ENCODE measurements at places on chromosomes 12 and 14.

GRCh38 chr14:106872611-106873446 is 1346.4 kb downstream of the TMEM121 start:
- DNase-seq: no peak

GRCh38 chr12:66456612-66457011 is 154.3 kb downstream of the HELB start:
- no peak for DNase-seq

DNA sequence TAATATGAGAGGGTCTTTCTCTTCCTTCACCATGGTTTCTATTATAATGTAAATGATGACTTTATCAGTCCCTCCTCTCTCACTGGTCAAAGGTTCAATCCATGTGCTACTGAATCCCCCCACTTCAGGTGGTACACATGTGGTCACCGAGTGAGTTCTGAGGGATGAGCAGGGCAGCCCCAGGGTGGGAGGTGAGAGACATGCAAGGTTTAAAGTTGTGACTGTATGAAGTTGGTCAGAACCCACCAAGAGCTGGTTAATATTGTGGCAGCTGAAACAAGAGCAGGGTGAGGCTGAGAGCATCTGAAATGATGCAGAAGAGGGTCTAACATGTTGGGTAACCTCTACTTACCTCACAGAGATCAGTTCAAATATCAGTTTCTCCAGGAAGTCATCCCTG is 444.7 kb upstream of the FBXO33 start:
- DNase-seq: no peak

- no peak for DNase-seq
Observed at GRCh38 chr14:21419528-21419927, 35.7 kb upstream of the SUPT16H start.

- DNase-seq: peak; percentile 94
Observed at GRCh38 chr14:70027785-70028428, 148.7 kb downstream of the SMOC1 start.

DNA sequence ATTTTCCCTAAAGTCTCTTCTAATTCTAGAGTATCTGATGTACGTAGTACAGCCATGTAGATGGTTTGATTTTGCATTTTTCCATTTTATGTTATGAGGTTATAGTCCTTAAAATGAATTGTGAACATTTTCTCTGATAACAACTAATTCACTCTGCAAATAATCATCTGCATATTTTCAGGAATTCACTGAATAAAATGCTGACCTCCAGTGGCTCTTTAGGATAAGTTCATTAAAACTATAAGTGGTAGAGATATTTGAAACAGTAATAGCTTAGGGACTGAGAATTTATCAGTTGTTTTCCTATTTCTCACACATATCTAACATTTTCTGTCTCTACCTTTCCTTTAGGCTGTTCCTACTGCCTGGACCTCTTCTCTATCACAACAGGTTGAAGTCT is 4.4 kb downstream of the MSRB3 start:
- no peak for DNase-seq

DNA sequence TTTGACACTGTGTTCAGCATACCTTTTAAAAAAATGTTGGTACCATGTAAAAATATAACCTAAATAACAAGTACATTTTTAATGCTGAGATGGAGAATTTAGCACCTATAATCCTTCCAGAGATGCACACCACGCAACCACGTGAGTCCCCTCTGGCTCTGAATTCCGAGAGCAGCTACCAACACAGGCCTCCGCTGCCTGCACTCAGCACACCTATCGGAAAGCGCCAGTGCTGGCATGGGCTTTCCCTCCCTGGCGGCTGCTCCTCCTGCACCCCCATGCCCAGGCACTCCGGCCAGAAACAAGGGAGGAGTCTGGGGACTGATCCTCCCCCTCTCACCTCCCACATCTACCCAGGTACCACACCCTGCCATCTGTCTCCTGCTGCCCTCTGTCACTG is 47.0 kb downstream of the ITPK1 start:
- no peak for DNase-seq

DNA sequence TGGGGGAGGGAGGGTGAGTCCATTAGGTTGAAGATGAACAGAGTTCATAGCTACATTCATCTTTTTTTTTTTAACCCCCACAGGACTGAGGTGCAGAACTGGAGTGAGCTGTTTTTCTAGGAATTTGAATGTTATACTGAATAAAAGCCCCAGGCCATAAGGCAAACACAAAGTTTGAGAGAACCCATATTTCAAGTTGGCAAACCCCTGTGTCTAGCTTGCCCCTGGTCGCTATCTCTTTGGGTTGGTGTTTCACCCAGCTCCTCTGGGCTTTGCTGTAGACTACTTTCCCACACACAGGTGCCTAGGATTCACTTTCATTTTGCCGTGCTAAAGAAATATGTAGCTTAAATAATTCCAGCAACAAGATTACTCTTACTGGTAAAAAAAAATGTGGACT is 5.2 kb upstream of the LMO3 start:
- DNase-seq: no peak

- DNase-seq: no peak
Observed at GRCh38 chr14:54259821-54260220, 137.0 kb upstream of the CDKN3 start.

- no peak for DNase-seq
Observed at GRCh38 chr12:62698701-62699101, 232.1 kb downstream of the MON2 start.

DNA sequence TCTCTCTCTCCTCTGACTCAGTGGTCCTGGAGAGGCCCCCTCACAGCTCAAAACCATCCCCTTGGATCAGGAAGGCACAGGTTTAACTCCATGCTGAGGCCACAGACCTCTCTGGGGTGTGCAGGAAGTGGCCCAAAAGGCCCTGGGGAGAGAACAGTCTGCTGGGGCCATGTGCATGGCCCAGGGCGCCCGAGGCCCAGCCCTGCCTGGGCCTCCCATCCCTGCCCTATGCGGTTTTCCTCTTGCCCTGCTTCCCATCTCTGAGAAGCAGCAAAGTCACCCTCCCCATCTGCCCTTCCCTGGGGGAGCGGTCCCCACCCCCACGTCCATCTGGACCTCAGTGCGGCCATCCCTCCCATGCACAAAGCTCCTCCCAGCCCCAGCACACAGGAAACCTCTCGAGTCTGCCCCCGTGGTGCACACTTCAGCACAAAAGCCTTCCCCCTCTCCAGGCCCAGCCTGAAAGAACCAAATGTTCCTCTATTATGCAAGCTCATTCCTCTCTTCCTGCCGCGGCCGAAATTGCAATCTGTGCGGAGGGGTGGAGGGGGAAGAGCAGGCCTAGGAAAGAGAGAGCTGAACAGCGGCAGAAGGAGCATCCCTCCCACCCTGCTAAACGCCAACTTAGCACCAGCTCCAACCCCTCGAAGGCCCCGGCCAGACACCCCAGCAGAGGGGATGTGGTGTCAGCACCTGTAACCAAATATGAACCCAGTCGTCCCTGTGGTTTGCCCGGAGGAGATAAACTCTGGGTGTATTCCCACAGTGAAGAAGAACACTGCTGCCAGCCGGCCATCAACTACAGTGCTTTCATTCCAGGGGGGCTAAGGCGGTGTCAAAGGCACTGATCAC is 108.5 kb downstream of the SCARB1 start:
- no peak for DNase-seq

GRCh38 chr12:46773586-46774321 is 52.0 kb downstream of the SLC38A4 start:
- no peak for DNase-seq

- no peak for DNase-seq
Observed at GRCh38 chr12:97984974-97985580, 522.5 kb downstream of the RMST start.

DNA sequence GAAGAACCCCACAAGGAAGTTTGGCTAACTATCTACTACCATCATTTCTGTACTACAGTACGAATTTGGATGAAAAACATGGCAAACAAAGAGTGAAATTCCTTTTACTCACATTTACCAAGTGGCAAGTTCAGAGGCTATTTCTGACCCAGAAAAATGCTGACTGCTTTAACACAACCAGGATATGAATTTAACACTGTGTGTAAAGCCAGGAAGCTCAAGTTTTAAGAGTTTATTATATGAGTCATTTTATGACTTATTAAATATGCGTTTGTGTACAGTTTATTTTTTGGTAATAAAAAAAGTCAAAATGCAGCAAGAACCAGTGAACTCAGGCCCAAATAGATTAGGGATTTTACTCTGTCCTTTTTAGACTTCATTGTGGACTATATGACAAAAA is 58.4 kb upstream of the STAC3 start:
- no peak for DNase-seq

- no peak for DNase-seq
Observed at GRCh38 chr12:5723071-5723470, 222.0 kb downstream of the ANO2 start.

DNA sequence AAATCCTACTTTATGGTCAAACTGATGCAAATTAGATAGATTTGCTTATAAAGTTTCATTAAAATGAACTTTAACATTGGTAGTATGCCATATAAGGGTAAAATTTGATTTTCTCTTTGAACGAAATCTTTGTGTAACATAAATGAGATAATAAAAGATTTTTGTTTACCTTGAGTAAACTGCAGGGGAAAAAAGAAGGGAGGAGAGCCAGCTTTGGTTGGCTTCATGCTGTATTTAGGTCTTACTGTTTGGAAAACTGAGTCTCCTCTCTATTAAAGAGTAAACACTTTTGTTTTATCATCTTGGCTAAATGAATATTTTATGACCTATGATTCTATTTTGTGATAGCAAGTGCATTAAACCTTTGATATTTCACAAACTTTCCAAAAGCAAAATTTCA is 267.6 kb downstream of the IPO8 start:
- no peak for DNase-seq

- peak; percentile 21 for DNase-seq
Observed at GRCh38 chr12:6158255-6158654, 33.8 kb upstream of the VWF start.

- DNase-seq: no peak
Observed at GRCh38 chr14:101151226-101151926, 247.9 kb upstream of the RTL1 start.

DNA sequence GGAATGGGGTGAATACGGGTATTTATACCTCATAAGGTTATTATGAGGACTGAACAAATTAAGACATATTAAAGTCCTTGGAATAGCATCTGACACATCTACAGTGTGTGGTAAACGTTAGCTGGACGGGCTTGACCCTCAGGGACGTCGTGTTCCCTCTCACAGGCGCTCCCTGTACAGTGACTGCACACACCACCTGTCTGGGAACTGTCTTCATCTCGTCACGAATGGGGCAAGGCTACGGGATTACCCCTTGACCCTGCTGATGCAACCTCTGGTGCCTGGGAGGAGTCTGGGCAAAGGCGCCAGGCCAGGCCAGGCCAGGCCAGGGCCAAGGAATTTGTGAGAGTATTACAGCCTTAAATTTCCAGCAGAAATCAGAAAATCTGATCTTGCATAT is 191.1 kb downstream of the CALM1 start:
- DNase-seq: no peak

DNA sequence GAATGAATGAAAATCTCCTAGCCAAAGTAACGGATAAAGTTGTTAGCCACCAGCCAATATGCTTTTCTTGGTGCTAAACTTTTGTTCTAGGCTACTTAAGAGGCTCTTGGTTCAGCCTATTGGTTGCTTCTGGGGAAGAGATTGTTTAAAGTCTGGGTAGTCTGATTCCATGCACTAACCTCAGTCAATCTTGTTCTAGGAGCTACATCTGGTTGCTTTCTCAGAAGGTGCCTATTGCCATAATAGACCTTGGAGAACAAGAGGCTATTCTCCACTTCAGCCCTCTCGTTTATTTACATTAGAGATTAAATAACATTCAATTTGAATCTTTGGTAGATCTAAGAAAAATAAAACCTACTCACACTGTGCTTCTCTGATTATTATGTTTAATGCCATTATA is 40.8 kb upstream of the OTOGL start:
- DNase-seq: no peak

- DNase-seq: no peak
Observed at GRCh38 chr12:2234091-2234490, 181.3 kb downstream of the CACNA1C start.

- DNase-seq: no peak
Observed at GRCh38 chr12:46472893-46473633, 100.5 kb upstream of the SLC38A2 start.

- peak; percentile 72 for DNase-seq
Observed at GRCh38 chr12:31589904-31590641, 863 bp downstream of the DENND5B start.

GRCh38 chr14:89701211-89702043 is 253.1 kb downstream of the EFCAB11 start:
- DNase-seq: peak; percentile 89

Data from nephron progenitor cell (in vitro differentiated cells).